ENCODE measurements at places on chromosomes 11 and 22.

DNA sequence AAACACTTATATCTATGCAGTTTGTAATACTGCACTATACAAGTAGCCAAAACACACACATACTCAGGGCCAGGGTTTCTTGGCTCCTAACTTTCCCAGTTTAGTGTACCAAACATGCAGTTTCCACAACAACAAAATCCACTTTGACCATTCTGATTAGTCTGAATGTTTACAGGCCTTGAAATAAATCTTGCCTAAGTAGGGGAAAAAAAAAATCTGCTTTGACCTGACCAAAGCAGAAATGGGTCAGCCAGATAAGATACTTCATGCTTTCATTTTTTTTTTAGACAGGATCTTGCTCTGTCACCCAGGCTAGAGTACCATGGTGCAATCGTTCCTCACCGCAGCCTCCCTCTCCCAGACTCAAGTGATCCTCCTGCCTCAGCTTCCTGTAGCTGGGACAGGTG is 10.1 kb downstream of the PRR14L start:
- DNase-seq = no peak

- no peak for DNase-seq
Observed at GRCh38 chr11:45534132-45534531, 131.3 kb downstream of the CHST1 start.

- no peak for DNase-seq
Observed at GRCh38 chr22:43851058-43851978, 11.0 kb downstream of the SULT4A1 start.

- DNase-seq = no peak
Observed at GRCh38 chr22:29946220-29946619, 63.2 kb downstream of the MTMR3 start.

DNA sequence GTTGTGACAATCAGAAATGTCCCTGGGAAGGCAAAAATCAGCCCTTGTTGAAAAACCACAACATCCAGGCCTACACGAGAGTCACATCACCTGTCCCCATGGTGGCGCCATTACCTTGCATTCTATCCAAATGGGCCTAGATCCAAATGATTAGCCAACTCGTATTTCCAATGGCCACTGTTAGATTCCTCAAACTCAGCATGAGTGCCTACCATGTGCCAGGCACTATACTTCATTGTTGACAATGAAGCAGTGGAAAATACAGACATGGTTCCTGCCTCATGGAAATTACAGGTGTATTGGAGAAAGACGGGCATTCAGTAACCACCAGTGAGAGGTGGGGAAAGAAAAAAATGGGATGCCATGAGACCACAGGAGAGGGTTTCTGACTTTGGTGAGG is 29.8 kb upstream of the CREB3L1 start:
- DNase-seq = no peak

DNA sequence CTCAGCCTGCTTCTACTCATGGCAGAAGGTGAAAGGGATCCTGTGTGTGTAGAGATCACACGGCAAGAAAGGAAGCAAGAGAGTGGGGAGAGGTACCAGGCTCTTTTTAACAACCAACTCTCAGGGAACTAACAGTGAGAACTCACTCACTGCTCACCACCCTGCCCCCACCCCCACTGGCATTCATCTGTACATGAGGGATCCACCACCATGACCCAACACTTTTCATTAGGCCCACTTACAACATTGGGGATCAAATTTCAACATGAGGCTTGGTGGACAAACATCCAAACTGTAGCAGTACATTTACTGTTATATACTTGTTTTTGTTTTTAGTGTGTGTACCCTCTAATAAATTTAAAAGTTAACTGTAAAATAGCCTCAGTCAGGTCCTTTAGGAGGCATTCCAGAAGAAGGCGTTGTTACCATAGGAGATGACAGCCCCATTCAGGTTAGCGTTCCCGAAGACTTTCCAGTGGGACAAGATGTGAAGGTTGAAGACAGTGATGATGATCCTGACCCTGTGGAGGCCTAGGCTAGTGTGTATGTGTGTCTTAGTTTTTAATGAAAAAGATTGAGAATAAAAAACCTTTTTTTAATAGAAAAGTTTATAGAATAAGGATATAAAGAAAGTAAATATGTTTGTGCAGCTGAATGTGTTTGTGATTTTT is 11.3 kb downstream of the CUL5 start:
- no peak for DNase-seq

DNA sequence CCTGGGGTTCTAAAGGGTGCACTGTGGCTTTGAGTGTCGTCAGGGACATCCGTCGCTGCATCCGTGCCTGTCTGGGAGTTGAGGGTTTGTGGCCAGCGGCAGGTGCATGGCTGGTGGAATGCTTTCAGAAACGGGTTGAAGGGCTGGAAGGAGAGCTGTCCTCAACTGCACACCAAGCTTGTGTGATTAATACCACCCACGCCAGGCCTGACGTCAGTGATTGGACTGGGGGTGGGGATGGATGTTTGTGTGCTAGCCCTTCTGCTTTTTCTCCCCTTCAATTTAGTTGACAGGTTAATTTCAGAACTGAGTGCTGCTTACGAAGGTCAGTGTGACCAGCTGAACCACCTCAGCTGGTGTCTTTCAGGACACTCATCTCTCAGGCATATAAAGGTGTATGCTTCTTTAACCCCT is 3.2 kb upstream of the GAB2 start:
- no peak for DNase-seq

- no peak for DNase-seq
Observed at GRCh38 chr11:123020968-123021367, 39.3 kb upstream of the BSX start.

- DNase-seq = no peak
Observed at GRCh38 chr11:37449146-37449545, 851.1 kb upstream of the RAG2 start.

GRCh38 chr11:135008412-135008811 is 596.4 kb upstream of the B3GAT1 start:
- no peak for DNase-seq

GRCh38 chr11:125389339-125390166 is 106.5 kb downstream of the FEZ1 start:
- DNase-seq = no peak

DNA sequence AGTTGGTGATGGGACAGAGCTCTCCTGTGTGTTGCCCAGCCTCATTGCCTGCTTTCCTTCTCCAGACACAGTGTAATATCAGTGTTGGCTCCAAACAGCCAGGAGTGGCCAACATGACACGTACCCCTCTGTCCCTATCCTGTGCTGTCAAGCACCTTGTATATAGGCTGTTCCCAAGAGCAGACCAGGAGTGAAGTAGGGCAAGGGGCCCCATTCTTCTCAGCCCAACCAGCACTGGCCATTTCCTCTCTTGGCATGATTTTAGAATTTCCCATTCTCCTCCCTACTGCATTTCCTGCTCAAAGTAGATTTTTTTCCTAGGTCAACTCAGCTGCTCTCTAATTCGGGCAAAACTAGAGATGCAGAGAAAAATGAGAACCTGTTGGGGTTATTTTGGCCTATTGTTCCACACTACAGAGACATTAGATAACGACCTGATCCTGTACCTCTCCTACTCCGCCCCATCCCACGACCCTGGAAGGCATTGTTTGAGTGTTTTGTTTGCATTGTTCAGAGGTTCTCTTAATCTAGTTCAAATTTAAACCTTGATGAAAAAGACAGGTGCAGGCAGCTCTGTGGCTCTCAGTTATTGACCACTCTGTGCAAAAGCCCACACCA is 95.6 kb downstream of the RASSF10 start:
- DNase-seq = no peak

- no peak for DNase-seq
Observed at GRCh38 chr11:114080769-114081168, 21.3 kb downstream of the ZBTB16 start.

- no peak for DNase-seq
Observed at GRCh38 chr11:62652161-62653006, 718 bp downstream of the INTS5 start.
